ENCODE measurements at places on chromosomes 6 and 20.

GRCh38 chr20:53402233-53403005 is 191.2 kb downstream of the ZNF217 start:
- DNase-seq = peak; percentile 39

DNA sequence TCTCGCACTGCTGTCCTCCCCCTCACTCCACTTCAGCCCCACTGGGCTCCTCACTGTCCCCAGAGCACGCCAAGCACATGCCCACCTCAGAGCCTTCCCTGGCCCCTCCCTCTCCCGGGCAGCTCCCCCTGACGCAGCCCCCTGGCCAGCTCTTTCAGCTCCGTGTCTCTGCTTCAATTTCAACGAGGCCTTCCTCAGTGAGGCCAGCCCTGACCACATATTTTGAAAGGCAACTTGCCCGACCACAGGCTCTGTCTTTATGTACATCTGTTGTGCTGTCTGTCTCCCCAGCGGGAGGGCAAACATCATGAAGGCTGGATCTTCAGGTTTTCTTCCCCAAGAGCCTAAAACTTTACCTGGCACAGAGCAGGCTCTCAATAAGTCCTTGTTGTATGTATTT is 44.6 kb downstream of the JPH2 start:
- DNase-seq = no peak

DNA sequence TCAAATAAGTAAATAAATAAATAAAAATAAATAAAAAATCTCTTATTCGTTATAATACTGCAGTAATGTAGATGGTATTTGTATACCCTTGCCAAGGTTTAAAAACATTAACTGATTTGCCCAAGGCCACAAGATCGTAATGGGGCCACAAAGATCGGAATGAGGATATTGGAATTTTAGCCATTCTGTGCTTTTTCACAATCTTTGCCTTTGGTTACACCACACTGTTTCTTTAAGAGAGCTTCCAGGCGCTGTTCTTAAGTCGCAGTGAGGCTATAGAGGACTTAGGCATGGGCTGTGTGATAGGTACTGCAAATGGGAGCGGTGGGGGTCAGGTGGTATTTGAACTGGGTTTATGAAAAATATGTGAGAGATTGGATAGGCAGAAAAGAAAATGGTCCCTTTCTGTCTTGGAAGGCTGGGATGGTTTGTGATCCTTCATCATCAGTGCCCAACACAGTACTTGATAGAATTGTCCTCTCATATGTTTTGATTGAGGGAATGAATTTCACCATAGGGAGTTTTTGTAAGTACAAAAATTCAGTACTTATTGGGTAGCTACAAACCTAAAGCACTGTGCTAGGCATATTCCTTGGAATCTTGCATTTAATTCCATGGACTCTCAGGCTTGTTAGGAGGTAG is 1.4 kb downstream of the NUS1 start:
- DNase-seq = no peak

- no peak for DNase-seq
Observed at GRCh38 chr6:117425431-117426153, at the start of gene ROS1. Gene ROS1, minus strand, starts transcription at chr6:117425942. Its CDS starts 286 bp downstream, at chr6:117425656.

DNA sequence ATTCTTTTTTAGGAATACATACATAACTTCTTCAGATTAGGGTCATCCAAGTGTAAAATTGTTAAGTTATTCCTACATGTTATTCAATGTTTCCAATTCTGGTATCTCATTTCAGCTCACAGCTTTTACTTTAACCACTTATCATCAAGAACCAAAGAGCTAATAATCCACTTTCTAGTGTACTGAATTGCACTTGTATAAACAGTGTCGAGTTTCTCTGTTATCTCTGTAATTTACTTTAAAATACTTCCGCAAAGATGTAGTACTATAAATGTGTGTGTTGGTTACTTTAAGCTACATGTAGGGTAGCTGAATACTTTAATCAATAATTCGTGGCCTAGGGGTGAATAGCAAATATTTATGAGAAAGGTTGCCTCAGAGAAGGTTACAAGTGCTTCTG is 8.8 kb upstream of the GJA1 start:
- no peak for DNase-seq

DNA sequence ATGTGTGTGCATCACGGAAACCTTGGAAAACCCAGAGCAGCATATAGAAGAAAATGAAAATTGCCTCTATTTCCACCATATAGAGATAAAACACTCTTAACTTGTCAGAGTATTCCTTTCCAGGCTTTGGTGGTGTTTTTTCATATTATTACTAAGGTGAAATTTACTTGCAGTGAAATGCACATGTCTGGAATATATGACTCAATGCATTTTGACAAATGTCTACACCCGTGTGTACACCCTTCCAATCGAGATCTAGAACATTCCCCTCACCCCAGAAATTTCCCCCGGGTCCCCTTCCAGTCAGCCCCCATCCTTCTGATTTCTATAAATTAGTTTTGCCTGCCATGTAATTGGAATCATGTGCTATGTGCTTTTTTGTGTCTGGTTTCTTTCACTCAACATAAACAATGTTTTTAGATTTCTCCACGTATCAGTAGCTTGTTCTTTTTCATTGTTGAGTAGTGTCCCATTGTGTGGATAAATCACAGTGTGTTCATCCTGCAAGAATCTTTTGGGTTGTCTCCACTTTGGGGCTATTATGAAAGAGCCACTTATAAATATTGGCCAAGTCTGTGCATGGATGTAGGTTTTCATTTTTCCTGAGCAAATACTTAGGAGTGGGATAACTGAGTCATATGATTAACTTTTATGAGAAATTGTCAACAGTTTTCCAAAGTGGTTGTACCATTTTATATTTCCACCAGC is 19.9 kb upstream of the PREX1 start:
- DNase-seq = no peak

DNA sequence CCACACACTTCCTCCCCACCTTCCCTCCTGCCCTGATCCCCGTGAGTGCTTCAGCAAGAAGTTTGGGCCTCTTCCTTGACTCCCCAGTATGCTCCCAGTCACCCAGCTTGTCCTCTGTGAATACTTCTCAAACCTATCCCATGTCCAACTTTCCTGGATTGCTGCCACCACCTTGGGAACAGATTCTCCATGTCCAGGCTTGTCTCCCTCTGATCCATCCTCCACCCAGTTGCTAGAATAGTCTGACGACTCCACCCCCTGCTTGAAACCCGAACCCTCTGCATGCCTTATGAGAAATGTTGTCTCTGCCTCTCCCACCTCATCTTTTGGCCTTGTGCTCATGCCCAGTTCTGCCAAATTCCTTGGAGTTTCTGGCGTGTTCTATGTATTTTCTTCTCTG is 108.0 kb downstream of the PPP1R14C start:
- DNase-seq = no peak

- DNase-seq = no peak
Observed at GRCh38 chr20:38387953-38388352, 41.7 kb downstream of the LBP start.

DNA sequence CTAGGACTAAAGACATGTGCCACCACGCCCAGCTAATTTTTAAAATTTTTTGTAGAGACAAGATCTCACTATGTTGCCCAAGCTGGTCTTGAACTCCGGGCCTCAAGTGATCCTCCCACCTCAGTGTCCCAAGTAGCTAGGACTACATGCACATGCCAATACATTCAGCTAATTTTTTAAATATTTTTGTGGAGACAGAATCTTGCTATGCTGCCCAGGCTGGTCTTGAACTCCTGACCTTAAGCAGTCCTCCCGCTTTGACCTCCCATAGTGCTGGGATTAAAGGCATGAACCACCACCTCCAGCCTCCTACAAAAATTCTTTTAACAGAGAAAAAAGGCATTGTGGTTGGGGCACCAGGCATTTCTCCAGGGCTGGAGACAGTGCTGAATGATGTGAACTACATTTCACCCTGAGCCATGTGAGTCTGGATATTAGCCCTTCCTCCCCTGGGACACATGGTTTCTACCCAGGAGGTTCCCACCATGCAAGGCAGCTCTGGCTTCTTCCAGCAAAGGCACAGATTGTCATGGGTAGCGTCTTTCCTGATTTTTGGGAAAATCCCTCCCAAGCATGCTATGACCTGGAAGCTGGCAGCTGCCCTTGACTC is 36.3 kb upstream of the CMTR1 start:
- no peak for DNase-seq

GRCh38 chr20:20547221-20547875 is 165.1 kb downstream of the RALGAPA2 start:
- DNase-seq = no peak

- no peak for DNase-seq
Observed at GRCh38 chr6:144279484-144280150, 5.5 kb upstream of the UTRN start.

- DNase-seq = no peak
Observed at GRCh38 chr6:79077715-79078074, 359 bp downstream of the PHIP start.

GRCh38 chr6:136521427-136521826 is 28.8 kb downstream of the MAP7 start:
- no peak for DNase-seq

DNA sequence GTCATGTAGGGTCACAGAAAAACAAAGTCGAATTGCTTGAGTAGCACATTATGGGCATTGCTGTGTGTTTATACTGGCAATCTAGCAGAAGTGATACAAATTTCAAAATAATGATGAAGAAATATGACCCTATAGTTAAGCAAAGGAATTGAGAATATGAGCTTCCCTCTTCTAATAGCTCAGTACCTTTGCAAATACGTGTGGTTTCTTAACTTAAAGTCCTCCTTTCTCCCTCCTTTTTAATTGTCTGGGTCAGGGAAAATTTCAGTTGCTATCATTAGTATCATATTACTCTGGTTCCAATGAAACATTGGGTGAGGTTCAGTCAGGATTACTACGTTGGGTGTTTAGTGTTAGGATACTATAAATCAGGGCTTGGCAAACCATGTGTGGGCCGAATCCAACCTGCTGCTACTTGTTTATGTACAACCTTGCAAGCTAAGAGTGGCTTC is 166.8 kb upstream of the CARMIL1 start:
- DNase-seq = no peak

DNA sequence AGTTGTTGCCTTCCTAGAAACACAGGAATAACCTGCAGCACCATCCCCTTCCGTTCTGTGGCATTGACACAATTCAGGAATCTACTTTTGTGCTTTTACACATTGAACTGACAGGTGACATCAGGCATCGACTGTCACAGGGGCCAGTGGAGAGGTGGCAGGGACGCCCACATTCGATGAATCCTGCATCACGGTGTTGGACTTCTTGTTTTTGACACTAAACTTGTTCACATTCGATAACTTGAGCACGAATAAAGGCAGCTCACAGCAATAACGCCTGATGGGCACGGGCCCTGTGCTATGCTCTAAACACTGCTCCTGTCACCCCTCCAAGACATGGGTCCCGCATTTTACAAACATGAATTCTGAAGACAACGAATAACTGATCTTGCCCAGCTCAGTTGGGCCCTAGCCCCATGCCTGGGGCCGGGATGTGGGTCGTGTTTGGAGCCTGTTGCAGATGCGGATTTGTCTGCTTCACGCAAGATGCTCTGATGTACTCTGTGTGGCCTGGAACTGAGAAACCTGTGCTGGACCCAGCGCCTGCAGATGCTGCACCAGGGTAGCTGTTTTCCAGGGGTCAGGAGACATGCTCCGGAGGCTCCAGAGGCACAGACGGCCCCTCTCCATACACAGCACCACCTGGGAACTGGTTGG is 75.7 kb downstream of the TTLL2 start:
- DNase-seq = no peak

DNA sequence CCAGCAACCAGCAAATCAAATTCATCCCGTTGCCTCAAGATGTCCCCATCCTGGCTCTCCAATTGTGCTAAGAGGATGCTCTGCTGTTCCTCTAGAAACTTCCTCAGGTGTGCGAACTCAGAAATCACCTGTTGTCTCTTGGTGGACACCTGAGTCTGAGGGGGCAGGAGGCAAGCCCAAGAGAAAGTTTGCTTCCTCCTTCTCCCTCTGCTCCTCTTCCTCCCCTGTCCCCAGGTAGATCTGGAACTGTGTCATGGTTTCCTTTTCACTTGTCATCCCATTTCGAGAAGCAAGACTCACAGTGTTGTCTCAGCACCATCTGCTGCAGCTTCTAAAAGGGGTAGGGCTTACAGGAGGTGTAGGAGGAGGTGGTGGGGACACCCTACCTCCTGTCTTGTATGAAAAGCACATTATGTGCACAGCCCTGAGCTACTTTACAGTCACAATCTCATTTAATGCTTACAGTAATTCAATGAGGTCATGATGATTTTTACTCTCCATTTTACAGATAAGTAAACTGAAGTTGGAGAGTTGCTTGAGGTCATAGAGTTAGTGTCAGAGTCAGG is 2.5 kb downstream of the TRIM10 start:
- no peak for DNase-seq

GRCh38 chr6:28884423-28885131 is 39.2 kb downstream of the TRIM27 start:
- peak; percentile 64 for DNase-seq

GRCh38 chr20:31475472-31476293 is 595 bp downstream of the REM1 start:
- DNase-seq = no peak

- DNase-seq = no peak
Observed at GRCh38 chr20:1924910-1925861, 30.0 kb downstream of the SIRPA start.

DNA sequence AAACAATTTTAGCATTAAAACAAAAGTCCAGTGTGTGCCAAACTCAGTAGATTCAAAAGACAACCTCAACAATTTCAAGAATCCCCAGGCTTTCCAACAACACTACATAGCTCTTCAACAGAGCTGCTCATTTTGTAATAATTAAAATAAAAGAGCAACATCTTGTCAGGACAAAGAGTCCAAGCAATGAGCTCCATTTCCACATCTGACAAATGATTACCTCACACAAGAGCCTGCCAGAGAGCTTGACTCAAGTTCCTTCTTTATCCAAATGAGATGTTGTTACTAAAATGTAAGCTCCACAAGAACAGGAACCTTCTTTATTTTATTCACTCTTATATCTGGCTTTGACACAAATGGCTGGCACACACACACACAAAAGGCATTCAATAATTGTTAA is 449.8 kb downstream of the HACE1 start:
- DNase-seq = no peak

DNA sequence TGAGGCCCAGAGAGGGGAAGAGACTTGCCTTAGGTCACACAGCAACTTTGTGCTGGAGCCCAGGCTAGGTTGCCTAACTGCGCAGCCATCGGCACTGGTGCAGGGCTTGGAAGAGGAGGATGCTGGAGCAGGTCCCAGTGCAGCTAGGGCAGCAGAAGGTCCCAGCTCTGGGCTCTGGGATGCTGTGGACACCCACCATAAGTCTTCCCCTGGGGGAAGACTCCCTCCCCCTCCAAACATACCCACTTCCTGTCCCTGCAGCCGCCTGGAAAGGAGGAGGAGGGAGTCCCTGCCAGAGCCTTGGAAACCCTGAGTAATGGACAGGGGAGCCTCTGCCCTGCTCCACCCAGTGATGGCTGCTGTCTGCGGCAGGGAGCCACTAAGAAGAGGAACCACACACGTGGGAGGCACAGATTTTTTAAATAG is 93.6 kb downstream of the NCR2 start:
- DNase-seq = peak; percentile 47
